ENCODE measurements at places on chromosomes 4 and X.

DNA sequence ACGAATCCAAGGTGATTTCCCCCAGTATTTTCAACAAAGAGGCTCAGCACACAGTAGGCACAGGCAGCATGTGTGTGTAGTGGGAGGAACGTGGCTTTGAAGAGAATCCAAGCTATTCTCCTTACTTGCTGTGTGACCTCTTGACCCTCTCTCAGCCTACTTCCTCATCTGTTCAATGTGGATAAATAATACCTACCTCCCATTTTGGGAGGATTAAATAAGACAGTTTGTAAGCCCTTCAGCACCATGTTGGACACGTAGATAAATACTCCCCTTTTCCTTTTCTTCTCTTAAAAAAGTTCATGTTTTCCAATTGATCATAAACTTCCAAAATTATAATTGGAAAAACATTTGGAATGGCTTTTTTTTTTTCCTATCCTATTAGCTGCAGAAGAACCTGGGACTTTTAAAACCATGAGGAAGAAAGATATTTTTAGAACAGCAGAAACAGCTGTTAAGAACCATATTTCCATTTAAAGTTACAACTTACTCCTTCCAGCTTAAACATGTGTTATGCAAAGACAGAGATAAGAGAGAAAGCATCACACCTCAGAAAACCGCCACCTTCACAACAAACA lies 56.1 kb upstream of the TMEM131L start:
- no peak for DNase-seq

- DNase-seq, result no peak
These were observed 19.3 kb downstream of the SRD5A3 start for GRCh38 chr4:55365345-55365728.

- no peak for DNase-seq
These were observed 858.4 kb downstream of the ADGRL3 start for GRCh38 chr4:62058571-62058970.

- no peak for DNase-seq
These were observed 33.5 kb downstream of the NYX start for GRCh38 chrX:41480508-41481260.

- DNase-seq, result no peak
These were observed 12.0 kb upstream of the KDM5C start for GRCh38 chrX:53237056-53237455.

DNA sequence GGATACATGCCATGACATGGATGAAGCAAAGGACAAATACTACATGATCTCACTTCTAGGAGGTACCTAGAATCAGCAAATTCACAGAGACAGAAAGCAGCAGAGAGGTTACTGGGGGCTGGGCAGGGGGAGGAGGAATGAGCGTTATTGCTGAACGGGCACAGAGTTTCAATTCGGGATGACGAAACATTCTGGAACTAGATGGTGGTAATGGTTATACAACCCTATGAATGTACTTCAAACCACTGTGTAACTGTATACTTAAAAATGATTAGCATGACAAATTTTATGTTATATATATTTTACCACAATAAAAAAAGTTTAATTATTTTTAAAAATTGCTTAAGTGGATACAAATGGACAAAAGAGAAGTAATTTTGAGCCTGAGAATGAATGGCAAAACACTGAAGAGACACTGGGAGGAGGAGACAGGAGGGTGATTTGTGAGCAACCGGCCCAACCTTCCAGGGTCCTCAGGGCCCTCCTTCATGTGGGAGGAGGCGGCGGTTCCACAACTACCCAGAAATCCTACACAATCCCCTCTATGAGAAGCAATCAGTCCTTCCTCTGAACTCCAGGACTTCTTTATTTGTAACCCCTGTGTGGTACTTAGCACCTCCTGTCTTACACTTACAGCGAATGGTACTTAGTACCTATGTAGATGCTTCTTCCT lies 14.1 kb downstream of the ACSL1 start:
- DNase-seq, result no peak

DNA sequence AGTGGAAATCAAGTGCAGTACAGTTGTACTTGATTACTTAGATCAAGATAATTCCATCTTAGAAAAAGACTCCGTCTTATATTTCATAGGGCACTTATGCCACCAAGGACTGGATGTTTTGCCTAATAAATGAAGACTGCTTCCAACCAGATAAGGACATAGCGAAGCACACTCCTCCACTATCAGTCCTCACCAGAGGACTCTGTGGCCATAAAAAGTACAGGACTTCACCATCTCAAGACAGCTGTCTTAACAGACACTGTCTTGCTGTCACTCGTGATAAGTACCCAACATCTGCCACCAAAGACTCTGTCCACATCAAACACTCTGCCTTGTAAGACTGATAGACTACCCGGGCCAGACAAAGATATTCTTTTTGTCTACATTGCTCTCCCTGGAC lies 352.0 kb downstream of the TRAM1L1 start:
- no peak for DNase-seq

Measured in cortex of kidney (tissue), 1 donor.